ENCODE measurements at places on chromosomes 5 and 9.

DNA sequence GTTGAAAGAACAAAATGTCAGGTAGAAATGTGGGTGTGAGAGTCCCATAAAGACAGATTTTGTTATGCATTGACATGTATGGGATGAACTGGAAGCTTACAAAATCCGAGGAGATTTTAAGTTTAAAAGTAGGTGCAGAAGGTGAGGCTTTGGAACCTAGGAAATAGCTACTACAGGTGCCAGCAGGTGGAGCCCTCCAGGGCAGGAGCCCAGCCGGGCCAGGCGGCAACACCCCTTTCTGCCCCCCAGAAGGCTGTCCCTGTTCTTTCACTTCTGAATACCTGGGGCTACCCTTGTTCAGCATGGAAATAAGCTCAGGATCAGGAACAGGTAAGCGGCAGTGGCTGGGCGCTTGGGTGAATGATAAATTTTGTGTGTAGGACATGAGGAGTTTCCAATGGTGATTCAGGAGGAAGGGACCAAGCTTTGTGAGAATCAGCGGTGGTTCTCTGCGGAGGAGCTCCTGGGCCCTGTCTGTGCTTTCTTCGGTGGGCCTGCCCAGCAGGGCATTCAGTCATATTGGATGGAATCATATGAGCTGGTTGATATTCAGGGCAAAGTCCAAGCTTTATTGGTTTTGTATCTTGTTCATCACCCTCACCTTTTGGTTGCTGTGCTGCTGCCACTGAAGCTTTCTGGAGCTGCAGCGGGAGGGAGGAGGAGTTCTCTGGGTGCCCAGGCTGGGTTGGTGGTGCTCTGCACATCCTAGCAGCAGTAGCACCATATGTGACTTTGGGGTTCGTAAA lies 12.3 kb downstream of the PCBD2 start:
- no peak for DNase-seq

DNA sequence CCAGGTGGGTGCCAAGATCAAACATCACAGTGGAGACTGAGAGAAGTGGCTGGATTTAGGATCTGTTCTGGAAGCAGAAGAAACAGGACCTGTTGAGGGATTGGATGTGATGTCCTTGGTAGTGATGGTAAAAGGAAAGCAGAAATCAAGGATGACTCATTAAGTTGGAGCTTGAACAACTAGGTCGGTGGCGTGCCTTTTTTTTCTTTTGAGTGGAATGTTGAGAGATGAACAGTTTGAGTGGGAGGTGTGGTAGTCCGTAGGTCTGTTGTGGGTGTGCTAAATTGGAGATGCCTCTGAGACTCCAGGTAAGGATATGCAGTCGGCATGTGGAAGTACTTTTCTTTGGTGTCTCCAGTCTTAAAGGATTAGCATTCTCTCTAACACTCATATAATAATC lies 92.1 kb upstream of the IL12B start:
- DNase-seq, result no peak

DNA sequence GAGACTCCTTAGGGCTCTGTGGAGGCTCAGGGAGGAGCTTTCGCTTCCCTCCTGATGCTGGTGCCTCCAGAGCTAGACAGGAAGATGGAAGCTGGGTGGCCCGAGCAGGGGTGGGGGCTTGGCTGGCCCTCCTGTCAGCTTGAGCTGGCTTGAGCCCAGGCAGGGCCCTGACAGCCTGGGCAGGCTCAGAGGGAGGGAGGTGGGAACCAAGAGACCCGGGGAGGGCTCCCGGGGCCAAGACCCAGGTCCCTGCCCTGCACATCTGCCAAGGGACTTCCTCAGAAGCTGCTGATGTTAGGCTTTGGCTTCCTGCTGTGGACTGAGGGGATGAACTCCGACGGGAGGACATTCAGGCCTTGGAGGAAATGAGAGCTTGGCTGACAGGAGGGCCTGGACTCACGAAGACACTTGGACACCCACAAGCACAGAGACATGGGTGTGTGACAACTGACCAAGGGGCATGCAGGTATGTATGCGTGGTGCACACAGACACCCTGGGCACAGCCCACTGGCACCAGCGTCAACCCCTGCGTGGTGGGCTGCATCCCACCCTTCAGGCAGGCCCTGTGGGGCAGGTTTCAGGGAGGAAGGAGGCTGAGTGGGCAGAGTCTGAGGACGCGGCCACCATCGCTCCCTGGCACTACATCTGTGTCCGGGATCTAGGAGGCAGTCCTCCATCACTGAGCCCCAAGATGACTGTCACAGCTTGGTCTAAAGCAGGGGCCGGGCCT lies 1.7 kb upstream of the LTC4S start:
- no peak for DNase-seq

GRCh38 chr9:113687680-113688371 lies 188.3 kb upstream of the ZNF618 start:
- DNase-seq, result no peak

GRCh38 chr9:68914751-68915150 lies 99.2 kb downstream of the PRKACG start:
- peak; percentile 37 for DNase-seq

DNA sequence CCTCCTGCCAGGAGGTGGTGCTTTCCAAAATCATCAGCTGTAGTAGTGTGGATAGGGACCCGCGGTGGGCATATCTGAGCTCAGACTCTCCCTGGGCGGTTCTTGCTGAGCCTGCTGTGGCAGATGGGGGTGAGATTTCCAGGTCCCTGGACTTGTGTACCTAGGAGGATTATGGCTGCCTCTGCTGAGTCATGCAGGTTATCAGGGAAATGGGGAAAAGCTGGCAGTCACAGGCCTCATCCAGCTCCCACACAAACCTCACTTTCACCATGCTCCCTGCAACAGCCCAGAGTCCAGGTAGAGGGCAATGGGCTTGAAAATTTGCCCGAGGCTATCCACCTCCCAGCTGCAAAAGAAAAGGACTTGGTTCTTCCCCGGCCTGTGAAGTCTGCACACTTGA lies 23.4 kb upstream of the MAMDC2 start:
- DNase-seq, result no peak

DNA sequence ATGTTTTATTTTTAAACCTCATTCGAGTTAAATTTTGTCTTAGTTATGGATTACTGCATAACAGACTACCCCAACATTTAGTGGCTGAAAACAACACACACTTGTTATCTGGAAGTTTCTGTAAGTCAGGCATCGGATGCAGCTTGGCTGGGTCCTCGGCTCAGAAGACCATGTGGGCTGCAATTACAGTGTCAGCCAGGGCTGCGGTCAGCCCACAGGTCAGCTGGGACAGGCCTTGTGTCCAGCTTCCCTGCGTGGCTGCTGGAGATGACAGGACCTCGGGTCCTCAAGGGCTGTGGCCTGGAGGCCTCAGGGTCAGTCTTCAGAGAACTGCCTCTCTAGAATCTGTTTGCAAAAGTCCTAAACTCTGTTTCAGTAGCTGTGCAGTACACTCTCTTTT lies 219.0 kb upstream of the IRX1 start:
- no peak for DNase-seq

GRCh38 chr9:16342246-16343020 lies 528.0 kb downstream of the BNC2 start:
- no peak for DNase-seq

DNA sequence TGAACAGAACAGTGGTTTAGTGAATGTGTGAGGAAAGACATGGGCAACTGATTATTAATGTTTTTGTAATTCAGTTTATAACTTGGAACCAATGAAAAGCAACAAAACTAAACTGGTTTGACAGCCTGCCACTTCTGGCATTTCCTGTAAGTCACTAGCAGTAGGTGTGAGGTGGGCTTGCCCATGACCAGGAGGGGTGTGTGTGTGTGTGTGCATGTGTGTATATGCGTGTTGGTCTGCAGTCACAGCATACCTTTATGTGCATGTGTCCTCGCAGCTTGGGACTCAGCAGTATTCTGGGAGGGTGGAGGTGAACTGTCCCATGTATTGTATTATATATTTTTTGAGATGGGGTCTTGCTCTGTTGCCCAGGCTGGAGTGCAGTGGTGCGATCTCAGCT lies 32.3 kb downstream of the OTULIN start:
- DNase-seq, result no peak

DNA sequence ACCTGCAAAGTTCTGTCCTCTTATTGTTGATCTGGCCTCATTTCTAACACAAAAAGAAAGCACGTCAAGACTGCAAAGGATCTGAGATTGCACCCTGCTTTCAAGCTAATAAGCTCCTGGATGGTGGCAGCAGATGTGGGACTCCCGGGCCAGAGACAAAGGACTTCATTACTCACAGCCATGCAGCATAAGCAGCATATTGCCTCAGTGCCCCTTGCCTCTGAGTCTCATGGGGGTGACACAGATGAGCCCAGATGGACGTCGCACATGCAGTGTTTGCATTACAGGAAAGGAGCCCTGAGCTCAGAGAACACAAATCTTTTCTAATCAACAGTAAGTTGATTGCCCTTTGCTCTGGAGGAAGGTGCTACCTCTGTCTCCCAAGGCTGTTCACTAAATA lies 105.0 kb downstream of the SLC28A3 start:
- no peak for DNase-seq

DNA sequence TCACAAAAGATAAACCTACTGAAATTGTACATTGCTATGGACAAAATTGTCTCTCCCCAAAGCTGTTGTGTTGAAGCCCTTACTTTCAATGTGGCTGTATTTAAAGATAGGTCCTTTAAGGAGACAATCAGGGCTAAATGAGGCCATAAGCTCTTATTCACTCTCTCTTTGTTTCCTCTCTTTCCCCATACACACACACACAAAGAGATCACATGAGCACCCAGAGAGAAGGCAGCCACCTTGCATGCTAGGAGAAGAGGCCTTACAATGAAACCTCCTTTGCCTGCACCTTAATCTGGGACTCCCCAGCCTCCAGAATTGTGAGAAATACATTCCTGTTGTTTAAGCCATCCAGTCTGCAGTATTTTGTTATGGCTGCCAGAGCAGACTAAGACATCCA lies 1295.6 kb upstream of the CDH6 start:
- no peak for DNase-seq

DNA sequence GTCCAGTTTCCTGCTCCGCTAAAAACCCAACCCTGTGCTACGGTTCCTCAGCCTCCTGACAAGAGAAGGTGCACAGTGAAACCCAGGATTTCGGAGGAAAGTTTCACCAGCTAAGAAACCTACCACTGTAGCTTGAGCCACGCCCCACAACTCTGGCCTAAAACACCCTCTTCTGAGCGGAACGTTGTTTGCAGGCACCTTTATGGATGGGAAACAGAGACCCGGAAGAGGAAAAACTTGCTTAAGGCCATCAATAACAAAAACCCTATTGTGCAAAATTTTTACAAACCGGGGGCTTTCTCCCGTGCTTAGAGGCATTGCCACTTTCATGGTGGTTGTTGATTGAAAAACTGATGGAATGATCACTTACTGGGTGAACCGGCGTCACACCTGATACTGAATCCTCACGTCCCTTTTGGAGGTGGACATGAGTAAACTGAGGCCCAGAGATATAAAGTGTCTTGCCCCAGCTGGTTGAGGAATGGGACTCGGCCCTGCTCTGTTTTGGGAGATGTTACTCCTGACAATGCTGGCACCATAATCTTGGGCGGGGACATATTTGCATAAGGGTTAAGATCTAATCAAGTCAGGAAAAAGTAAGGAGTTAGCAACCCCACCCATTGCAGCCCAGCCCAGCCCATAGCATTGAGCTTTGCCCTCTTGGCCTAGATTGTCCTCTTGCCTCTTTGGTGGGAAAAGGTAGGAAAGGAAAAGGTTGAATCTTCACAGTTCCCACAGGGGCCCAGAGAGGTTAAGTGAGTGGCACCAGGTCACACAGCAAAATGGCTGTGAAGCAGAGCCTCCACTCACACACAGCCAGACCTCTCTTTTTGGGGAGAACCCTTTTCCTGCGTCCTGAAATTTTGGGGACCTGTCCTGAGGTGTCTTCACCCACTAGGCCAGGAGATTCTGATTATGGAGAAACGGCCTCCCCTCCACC lies 23.2 kb upstream of the PTGS1 start:
- DNase-seq, result no peak

Measured in activated CD4-positive, alpha-beta T cell treated with anti-CD3 and anti-CD28 coated beads, Interleukin-10, Interleukin-2, amounts not matched to agents 100 ng/mL and 50 ng/mL, durations not matched to agents 16 hours and 8 hours (primary cell).